ENCODE measurements at places on chromosomes 1 and 21. TPM values are rescaled to one million over a fixed set of nuclear protein-coding genes. Genes with fewer than 3 reads are reported as not detected.

TENT5C gene
- 16.5 TPM for total RNA-seq

LCE1A gene
- not detected for total RNA-seq

ITGB2 gene
- 51.1 TPM for total RNA-seq

DNA sequence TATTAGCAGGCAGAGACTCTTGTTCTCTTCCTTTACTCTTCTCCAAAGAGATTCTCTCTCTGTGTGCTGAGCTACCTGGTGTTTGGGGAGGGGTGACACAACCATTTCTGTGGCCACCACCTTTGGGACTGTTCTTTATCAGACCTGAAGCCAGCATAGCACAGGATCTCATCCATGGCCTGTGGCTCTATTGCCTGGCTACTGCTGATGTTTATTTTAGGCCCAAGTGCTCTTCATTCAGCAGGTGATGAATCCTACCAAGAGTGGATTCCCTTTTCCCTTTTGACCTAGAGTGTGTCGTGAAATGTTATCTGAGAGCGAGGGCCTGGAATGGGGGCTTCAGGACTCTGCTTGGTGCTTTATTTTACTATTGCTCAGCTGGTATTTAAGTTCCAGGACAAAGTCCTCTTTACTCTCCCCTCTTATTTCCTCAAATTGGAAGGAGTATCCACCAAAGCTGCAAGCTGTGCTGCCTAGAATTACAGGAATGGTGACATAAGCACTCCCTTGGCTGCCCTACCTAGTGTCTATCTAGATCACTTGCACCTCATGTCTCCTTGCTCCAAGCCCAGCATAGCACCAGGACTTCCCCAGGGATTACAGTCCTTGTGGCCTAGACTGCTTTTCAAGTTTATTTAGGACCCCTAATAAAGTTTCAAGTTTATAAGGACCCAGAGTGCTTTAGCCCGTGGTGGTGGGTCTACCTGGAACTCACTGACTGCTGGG, 94.7 kb upstream of the GPR52 start:
- no peak for DNase-seq

LCE2B gene
- total RNA-seq: not detected

Measured in mucosa of descending colon (tissue), 3 donors.